ENCODE measurements at places on chromosomes 6 and 20.

DNA sequence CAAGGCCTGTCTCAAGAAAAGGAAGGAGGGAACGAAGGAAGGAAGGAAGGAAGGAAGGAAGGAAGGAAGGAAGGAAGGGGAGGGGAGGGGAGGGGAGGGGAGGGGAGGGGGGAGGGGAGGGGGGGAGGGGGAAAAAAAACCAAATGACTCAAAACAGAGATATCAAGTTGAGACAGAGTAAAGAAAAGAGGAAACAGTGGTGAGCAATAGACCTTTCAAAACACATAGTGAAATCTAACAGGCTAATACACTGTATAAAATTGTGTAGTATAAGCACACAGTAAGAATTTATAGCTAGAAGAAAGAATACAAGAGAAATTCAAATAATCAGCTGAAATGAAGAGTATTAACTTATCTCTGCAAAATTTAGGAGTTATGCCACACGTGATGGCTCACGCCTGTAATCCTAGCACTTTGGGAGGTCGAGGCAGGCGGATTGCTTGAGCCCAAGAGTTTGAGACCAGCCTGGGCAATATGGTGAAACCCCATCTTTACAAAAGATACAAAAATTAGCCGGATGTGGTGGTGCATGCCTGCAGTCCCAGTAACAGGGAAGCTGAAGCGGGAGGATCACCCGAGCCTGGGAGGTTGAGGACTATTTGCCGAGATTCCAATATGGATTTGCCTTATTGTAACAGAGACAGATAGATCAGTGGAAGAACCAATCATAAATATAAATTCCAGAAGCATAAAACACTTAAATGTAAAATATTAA, 123.2 kb downstream of the PRND start:
- DNase-seq = no peak

- no peak for DNase-seq
Observed at GRCh38 chr6:158361068-158361467, 48.8 kb downstream of the TULP4 start.

DNA sequence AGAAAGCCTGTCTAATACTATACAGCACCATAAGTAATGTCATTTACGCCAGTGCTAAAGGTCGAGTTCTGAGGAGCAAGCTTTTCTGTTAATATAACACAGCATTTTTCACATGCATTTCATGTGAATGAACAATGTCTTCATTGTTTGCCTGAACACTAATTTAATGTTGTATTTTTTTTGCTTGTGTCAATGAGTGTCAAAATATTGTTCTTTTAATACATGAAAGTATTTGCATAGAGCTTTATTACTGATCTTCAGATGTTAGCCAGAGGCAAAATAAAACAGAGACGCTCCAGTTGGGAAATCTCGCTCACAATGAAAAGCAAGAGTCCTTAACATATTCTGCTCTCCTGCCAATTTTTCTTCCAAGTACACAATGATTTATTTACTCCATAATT, 151.8 kb downstream of the FOXC1 start:
- no peak for DNase-seq

DNA sequence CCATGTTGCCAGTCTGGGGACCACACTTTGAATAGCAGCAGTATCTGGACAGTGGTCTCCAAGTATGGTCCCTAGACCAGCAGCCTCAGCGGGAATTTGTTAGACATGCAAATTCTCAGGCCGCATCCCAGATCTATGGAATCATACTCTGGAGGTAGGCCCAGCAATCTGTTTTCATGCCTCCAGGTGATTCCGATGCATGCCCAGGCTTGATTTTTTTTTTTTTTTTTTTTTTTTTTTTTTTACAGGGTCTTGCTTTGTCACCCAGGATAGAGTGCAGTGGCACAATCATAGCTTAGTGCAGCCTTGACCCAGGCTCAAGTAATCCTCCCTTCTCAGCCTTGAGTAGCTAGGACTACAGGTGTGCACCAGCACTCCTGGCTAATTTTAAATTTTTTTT, 682 bp upstream of the SLA2 start:
- DNase-seq = no peak

GRCh38 chr6:16854986-16855385, 93.7 kb upstream of the ATXN1 start:
- DNase-seq = no peak

GRCh38 chr6:31572041-31572911, at the start of gene LTA:
Gene LTA (plus strand): TSS chr6:31572289. CDS start chr6:31572743, 454 bp downstream.
- no peak for DNase-seq

GRCh38 chr20:51609251-51609650, 66.7 kb upstream of the NFATC2 start:
- DNase-seq = no peak

DNA sequence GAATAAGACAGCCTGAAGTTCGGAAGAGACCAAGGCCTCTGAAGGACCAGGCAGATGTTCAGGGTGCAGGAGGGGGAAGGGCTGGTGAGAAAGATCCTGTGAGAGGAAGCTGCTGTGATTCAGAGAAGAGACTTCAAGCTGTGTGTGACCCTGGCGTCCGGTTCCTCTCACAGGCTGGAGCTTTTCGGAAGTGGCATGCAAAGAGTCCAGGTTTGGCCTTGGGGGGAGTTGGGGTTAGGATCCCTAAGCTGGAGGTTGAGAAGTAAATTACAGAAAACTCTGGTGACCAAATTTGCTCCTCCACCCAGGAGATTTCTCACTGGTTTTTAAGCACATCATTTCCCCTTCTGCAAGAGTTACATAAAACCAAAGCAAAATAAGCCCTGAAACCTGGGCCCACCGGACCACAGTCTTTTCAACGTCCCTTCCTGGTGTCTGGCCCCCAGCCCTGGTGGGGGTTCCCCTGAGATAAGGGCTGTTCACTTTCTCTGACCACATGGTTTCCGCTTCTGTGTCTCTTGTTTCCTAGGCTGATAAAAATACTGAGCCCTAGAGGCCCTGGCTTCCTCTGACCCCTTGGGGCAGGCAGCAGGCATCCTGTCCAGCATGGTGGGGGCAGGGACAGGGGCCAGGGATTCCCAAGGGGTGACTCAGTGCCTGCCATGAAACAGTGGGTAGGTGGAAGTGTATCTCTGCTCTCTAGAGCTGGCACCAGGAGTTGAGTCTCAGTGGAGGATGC, 12.0 kb upstream of the LTA start:
- DNase-seq = peak; percentile 52

Measured in iris pigment epithelial cell (primary cell).